ENCODE measurements at places on chromosomes 5 and 9. TPM values are rescaled to one million over a fixed set of nuclear protein-coding genes. Genes with fewer than 3 reads are reported as not detected.

Gene HTR1A
- not detected for total RNA-seq

Gene SLC34A3
- total RNA-seq, result 0.28 TPM

Gene PAIP1
- total RNA-seq, result 103 TPM

Gene PCDHB5
- 1.2 TPM for total RNA-seq

Gene RMND5B
- total RNA-seq, result 21.1 TPM

Gene FOXD4L5
- not detected for total RNA-seq
